GM12891 (cell line): ENCODE measurements at places on chromosomes 12 and 14.

DNA sequence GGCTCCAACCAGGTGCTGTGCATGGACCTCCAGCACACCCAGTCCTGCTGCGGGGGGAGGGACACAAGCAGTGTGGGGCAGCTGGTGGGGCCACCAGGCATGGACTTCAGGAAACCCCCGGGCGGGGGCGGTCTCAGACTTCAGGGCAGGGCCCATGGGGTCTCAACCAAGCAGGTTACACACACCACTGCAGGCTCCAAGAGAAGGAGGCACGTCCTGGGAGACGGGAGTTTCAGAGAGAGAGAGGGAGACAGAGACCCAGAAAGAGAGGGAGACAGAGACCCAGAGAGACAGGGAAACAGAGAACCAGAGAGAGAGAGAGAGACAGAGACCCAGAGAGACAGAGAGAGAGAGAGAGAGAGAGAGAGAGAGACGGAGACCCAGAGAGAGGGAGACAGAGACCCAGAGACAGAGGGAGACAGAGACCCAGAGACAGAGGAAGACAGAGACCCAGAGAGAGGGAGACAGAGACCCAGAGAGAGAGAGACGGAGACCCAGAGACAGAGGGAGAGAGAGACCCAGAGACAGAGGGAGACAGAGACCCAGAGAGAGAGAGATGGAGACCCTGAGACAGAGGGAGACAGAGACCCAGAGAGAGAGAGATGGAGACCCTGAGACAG, 128.9 kb downstream of the NCOR2 start:
- DNase-seq = no peak

GRCh38 chr14:97097296-97097695, 300.1 kb downstream of the VRK1 start:
- DNase-seq = no peak

DNA sequence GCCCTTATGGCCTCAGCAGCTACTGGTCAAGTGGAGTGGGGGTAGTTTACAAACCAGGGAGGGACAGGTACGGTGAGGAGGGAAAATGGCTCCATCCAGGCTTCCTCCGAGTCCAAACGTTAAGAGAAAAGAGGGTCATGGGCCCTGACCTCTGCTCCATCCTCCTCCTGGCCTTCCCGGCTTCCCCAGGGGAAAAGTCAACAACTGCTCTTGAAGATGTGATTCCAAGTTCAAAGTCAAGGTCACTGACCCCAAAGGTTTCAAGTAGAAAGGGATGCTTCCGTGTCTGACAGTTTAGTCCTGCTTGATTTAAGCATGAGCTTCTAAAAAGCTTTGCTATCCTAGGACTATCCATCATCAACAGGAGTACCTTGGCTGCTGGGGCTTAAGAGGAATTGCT, 28.5 kb downstream of the CCDC88C start:
- no peak for DNase-seq

GRCh38 chr12:132986885-132987225, 688 bp downstream of the ZNF26 start:
- no peak for DNase-seq

DNA sequence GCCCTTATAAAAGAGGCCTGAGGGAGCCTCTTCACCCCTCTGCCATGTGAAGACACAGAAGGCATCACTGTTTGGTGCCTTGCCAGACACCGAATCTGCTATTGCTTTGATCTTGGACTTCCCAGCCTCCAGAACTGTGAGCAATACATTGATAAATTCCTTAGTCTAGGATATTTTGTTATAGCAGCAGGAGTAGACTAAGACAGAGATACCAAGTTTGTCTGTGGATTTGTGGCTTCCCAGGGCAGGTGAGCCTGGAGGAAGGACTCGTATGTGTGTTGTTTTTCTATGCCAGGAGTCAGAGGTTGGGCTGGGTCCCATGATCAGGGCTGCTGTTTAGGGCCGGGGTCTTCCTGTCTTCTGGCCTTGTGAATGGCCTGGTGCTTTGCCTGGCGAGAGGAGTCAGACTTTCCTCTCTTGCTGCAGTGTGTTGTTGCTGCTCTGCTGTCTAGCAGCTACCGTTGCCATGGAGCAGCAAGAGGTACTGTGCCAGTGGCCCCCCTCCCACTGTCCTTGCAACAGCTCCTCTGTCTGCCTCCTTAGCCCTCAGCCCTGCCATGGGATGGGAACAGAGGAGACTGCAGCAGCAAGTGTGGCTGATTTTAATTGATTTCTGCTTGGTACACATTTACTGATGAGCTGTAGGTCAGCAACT, 111.2 kb downstream of the CHST11 start:
- no peak for DNase-seq

DNA sequence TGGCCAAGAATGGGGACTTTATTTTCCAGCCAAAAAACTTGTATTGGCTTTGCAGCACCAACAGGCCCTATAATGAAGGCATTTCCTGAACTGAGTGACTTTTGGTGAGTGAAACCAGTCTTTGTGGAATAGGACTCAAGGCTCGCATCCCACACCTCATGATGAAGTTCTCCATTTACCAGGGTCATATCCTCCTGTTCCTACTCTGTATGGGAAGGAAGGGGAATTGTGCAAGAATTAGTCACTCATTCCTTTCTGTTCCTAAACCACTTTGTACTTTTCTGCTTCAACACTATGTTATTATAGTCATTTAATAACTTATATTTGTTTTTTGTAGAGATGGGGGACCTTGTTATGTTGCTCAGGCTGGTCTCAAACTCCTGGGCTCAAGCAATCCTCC, 2.3 kb upstream of the SPATS2 start:
- DNase-seq = no peak

GRCh38 chr12:52014567-52015530, 8.1 kb downstream of the TAMALIN start:
- no peak for DNase-seq
